Upper lobe of left lung (tissue), 6 donors: ENCODE measurements at places on chromosomes 2 and 18.

DNA sequence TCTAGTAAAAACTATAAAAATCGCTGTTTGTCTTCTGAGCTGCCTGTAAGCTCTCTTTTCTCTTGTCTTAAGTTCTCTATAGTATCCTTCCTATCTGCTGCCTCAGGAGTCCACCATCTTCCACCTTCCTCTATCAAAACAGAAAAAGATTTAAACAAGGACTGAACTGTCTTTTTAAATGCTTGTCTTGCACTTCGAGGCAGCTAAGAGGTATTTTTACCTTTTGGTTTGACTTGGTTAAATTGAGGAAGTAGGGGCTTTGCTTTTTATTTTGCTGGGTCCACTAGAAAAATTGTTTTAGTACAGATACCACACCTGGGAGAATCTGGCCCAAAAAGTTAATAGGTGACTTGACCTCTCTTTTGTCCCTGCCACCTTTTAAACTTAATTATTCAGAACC is 12.2 kb downstream of the SESTD1 start:
- no peak overlapping the region for H3K27ac ChIP-seq
- H3K36me3 ChIP-seq, result no peaks in the 10 kb centered on the region

DNA sequence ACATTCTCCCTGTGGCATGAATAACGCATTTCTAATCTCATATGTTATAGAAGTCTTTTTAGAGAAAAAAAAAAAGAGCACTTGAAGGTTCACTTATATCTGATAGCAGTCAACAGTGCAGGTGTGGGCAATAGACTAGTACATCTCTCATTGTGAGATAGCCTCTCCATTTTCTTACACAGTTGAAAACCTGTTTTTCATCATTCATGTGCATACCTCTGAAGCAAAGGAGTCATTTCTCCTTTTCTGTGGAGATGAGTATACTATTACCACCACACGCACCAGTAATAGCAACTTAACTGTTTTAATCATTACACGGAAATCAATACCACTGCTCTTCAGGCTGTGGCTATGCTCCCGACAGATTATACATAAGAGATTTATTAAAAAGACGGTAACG is 1653.3 kb upstream of the TMEFF2 start:
- H3K27me3 ChIP-seq, result no peaks in the 10 kb centered on the region
- H3K4me3 ChIP-seq, result no peak overlapping the region
- no peaks in the 10 kb centered on the region for H3K36me3 ChIP-seq
- no peak overlapping the region for H3K27ac ChIP-seq

GRCh38 chr2:230888824-230889400 is 24.2 kb downstream of the ITM2C start:
- H3K36me3 ChIP-seq, result no peaks in the 10 kb centered on the region
- DNase-seq, result no peak
- no peaks in the 10 kb centered on the region for H3K27me3 ChIP-seq

GRCh38 chr2:24836206-24836605 is 43.0 kb downstream of the CENPO start:
- no peak for DNase-seq
- no peak overlapping the region for H3K4me3 ChIP-seq
- H3K27me3 ChIP-seq, result no peaks in the 10 kb centered on the region

GRCh38 chr2:95526360-95527341 is 42.1 kb upstream of the TRIM43B start:
- H3K4me3 ChIP-seq, result peak overlapping the region; percentile 75
- peaks cover 13% of the 10 kb centered on the region for H3K4me1 ChIP-seq
- peak overlapping the region; percentile 88 for H3K27ac ChIP-seq
- H3K36me3 ChIP-seq, result no peaks in the 10 kb centered on the region
- no peaks in the 10 kb centered on the region for H3K27me3 ChIP-seq

DNA sequence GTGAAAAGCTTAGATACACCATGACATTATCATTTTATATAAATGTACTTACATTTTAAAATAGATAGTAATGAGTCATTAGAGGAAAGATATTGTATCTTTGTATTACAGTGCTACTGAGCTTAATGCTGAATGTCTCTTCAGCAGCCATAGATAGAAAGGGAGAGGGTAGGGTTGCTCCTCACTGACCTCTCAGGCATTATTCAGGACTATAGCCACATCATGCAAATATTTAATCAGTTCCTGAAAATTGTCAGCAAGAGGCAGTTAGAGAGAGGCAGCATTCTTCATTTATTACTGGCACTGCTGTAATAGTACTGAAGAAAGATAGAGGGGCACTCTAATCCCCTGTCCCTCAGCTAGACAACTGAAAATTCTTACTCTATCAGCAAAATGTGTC is 242.0 kb upstream of the TANK start:
- H3K36me3 ChIP-seq, result no peaks in the 10 kb centered on the region
- no peak overlapping the region for H3K4me3 ChIP-seq
- no peak overlapping the region for H3K27ac ChIP-seq
- no peaks in the 10 kb centered on the region for H3K4me1 ChIP-seq
- H3K27me3 ChIP-seq, result no peaks in the 10 kb centered on the region
- no peak for DNase-seq
